ENCODE measurements at places on chromosomes 2 and 18.

DNA sequence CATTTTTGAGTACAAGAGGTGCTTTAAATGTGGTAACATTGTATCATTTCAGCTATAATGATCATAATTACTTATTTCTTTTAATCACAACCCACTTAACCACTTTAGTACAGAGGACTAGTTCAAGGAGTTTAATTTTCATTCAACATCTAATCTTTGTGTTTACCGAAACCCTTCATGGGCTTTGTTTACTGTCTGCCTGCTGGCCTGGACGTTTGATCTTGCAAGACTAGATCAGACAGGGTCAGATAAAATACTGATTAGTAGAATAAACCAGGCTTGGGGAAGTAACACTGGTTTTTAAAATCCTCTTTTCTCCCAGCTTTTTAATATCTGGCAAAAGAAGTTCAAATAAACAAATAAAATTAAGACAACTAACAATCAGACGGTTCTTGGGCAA lies 93.6 kb downstream of the SATB2 start:
- no peak for DNase-seq

DNA sequence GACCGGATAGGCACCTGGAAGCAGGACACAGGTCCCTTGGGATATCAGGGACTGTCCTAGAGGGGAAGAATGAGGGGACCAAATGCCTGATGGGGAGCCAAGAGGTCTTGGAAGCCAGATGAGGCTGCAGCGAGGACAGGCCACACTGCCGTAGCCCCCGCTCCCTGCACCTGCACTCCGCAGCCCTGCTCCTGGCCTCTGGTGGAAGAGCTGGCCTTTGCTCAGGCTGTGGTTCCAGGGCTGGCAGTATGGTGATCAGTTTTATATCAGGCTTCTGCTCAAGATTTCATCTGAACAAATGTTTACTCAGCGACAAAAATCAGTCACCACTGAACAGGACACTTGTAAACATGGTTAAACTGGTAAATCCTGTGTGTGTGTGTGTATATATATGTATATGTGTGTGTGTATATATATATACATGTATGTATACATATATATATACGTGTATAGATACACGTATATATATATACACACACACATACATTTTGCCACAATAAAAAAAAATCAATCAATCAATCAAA lies 52.5 kb upstream of the TAF1B start:
- no peak for DNase-seq

- DNase-seq, result no peak
These were observed 55.7 kb downstream of the LRRFIP1 start for GRCh38 chr2:237682856-237683670.

- no peak for DNase-seq
These were observed 128.8 kb downstream of the KCNJ3 start for GRCh38 chr2:154827286-154827685.

- DNase-seq, result peak; percentile 12
These were observed 145.7 kb upstream of the KLF7 start for GRCh38 chr2:207311316-207312005.

DNA sequence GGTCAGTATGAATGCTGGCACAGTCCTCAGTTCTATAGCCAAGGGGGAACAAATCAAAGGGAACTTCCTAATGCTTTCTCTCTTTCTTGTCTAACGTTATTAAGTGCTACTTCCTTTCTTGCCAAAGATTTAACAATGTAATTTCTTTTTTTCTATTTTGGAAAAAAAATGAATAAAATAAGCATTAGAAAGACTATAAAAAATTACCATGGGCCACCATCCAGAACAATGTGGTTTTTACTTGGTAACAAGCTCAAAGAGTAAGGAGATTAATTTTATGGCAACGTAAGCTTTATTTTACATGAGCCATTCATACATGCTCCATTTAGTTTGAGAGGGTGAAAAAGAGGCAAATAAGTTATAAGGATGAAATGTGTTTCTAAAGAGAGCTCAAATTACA lies 40.1 kb downstream of the SERPINE2 start:
- no peak for DNase-seq

DNA sequence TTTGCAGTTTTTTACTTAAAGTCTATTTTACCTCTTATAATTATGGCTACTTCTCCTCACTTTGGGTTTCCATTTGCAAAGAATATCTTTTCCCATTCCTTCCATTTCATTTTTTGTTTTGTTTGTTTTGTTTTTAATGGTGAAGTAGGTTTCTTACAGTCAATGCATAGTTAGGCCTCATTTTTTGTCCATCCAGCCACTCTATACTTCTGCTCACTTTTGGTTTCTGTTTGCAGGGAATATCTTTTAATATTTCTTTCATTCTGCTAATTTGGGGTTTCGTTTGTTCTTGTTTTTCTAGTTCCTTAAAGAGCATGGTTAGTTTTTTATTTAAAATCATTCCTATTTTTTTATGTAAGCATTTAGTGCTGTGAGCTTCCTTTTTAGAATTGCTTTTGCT lies 339.4 kb downstream of the GRB14 start:
- DNase-seq, result no peak

DNA sequence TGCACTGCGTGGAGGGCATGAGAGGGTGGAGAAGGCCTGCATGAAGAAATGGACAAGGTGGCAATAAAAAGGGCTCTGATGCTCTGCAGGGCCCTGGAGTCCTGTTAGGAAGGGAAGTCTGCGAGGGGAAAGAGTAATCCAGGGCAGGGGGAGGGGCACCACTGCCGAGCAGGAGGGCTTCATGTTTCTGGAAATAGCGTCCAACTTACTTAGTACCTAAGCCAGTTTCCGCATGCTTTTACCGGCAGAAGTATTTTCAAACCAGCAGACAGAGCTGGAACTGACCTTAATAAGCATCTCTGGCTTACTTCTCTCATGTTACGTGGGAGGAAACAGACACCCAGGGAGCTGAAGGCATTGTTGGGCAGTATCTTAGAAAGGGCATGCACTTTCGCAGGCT lies 156.7 kb downstream of the GALNT14 start:
- no peak for DNase-seq

DNA sequence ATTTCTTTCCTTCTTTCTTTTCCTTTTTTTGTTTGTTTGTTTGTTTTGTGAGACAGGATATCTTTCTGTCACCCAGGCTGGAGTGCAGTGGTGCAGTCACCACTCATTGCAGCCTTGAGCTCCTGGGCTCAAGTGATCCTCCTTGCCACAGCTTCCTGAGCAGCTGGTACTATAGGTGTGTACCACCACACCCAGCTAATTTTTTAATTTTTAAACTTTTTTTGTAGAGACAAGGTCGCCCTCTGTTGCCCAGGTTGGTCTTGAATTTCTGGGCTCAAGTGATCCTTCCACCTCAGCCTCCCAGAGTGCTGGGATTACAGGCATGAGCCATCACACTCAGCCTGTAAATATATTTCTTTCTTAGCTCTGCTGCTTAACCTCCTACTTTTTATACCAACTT lies 83.4 kb upstream of the CYP20A1 start:
- DNase-seq, result no peak

- no peak for DNase-seq
These were observed 18.8 kb upstream of the TMX3 start for GRCh38 chr18:68733707-68734106.

DNA sequence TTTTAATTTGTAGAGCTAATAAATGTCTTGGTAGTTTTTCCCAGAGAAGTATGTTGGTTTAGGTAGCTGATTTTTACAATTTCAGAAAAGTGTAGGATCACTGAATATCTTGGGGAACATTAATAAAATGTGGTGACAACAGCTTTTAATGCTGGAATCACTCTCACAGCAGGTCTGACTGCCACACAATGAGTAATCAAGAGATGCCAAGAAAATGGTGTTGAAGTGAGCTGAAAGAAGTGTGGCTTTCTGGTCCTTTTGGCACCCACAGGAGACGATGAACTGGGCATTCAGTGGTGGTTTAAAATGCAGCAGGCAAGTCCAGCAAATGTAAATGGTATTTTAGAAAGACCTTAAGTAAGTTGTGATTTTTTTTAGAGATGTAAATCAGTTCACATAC lies 175.8 kb downstream of the CBLN2 start:
- DNase-seq, result no peak

GRCh38 chr2:175698061-175698460 lies 304.0 kb downstream of the LNPK start:
- no peak for DNase-seq

DNA sequence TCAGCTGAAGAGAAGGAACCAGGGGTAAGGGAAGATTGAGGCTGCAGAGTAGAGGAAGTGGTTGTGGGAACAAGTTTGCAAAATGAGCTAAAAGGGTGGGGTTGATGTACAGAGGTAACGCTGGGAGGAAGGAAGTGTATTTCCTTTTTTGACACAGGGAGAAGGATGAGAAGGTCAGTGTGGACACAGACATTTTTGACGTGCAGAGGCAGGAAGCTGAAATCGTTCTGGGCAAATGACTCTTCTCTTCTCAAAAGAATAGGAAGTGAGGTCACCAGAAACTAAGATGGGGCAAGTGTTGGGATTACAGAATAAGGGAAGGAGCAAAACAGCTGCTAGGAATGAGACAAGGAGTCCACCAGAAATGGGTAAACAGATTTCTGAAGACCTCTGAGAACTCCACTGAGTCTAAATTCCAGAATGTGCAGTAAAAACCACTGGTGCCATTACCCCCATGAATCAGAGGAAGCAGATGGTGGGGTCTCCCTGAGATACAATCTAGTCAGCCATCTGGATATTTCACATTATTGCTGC lies 20.0 kb upstream of the RNF149 start:
- no peak for DNase-seq

- DNase-seq, result no peak
These were observed 42.4 kb downstream of the GYPC start for GRCh38 chr2:126698376-126698775.

- DNase-seq, result no peak
These were observed 44.5 kb downstream of the TMEM182 start for GRCh38 chr2:102806250-102806837.

GRCh38 chr2:109516445-109517117 lies 97.2 kb downstream of the SEPTIN10 start:
- no peak for DNase-seq

DNA sequence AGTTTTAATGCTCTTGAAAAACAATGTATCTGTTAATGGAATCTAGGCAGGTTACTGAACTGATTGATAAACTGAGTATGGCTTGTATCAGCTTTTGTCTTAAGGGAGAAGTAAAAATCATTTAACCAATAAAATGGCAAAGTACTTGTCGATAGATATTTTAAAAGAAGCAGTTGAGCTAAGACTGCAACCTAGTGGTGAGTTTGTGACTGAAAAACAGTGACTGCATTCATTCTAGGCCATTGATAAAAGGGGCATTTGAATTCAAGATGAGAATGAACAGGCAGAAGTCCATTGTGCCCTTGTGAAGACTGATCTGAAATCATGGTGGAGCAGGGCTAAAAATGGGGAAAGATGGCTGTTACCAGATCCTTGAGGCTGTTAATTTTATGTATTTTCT lies 59.4 kb upstream of the MSTN start:
- no peak for DNase-seq

DNA sequence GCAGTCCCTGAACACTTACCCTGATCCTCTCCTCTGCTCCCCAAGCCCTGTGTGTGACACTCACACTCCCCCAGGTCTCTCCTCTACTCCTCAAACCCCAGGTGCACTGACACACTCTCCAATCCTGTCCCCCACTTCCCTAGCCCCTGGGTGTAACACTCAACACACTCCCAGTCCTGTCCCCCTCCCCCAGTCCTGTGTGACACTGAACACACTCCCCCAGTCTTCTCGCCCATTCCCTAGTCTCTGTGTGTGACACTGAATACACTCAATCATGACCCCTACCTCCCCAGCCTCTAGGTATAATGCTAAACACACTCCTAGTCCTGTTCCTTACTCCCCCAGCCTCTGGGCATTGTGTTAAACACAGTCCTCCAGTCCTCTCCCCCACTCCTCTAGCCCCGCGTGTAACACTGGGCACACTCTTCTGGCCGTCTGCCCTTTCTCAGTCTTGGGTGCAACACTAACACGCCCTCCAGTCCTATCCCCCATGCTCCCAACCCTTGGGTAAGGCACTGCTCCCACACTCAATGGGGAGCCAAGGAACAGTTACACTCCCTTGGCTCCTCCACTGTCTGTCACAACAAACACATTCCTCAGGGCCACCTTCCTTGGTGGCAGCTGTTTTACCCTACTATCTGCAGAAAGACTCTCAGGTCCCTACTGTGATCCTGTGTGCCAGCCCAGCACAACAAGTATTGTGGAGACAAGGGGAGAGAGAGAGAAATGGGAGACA lies 82.5 kb upstream of the PKDCC start:
- no peak for DNase-seq

DNA sequence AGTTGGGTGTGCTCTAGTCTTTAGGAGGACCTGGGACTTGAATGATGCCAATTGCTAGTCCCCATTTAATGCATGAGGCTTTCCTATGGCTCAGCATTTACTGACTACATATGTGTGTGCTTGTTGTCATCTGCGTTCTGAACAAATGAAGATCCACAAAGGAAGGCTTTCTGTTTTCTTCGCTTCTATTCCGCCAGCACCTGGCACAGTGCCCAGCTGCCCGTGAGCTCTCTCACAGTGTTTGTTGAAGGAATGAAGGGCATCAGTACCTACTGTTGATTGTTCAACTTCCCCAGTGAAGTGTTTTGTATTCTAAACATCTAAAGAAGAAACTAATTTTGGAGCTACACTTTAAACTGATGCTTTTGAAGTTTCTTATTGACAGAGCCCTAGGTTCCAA lies 122.4 kb upstream of the LINC00305 start:
- DNase-seq, result no peak

DNA sequence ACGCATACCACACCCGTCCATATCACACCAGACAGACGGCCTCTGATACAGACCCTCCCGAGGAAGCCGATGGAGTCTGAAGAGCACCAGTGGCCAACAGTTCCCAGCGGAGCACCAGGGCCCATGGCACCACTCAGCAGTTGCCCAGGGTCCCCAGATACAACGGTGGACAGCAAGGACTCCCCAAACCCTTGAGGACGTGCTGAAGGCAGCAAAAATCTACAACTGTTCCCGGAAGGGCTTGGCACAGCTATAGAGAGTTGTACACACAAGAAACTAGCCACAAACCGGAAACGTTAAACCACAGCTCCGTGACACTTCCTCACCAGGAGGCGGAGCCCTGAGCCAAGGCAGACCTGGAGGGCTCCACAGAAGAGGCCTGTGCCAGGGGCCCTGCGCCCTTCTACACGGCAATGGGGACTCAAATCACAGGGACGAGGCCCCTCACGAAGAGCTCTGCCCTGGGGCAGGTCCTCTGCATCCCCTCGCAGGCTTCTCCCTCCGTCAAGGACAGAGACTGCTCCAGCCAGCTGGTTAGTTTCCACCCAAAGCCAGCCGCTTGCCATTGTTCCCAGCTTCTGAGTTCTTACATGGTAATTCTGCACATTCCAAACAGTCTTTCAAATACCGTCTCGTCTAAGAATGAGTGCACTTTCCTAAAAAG lies 133.4 kb downstream of the HDAC4 start:
- no peak for DNase-seq

DNA sequence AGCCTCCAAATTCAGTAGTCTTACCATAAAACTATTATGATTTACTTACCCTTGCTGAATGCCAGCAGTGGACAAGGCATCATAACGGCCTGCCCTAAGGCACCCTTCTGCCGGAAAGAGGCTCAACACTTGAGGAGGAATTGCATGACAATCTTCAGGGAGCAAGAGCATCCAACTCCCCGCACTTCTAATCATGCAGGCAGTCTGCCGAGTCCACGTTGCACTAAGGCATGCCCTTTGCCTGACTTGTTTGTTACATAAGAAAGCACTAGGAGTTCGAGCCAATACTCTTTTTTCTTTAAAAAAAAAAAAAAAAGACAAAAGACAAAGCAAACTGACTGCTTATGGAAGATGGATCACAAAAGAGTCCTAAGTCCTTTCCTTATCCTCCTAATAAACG lies 17.9 kb upstream of the SPTBN1 start:
- no peak for DNase-seq

Measured in GOT3 (cell line).